PC-3 (cell line): ENCODE measurements at places on chromosomes 5 and 9. TPM values are rescaled to one million over a fixed set of nuclear protein-coding genes. Genes with fewer than 3 reads are reported as not detected.

DNA sequence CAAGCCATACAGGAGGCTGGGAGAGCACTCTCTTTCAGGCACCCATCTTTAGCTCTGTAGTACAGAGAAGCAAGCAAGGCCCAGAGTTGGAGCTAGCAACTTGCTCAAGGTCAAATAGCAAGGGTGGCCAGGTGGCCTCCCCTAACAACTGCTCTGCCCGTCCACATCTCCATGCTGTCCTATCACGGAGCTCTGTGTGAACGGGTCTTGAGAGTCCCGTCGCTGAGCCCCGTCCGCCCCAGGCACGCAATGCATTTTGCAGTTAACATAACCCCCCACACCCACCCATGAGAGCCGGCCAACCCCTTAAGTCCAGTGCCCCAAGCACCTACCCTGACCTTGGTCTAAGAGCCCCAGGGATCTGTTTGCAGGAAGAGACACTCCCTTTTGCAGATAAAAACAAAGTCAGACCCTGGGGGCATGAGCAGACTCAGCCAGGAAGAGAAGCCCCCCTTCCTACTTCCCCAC, 1.5 kb downstream of the RNF44 start:
- peak; percentile 17 for DNase-seq

DNA sequence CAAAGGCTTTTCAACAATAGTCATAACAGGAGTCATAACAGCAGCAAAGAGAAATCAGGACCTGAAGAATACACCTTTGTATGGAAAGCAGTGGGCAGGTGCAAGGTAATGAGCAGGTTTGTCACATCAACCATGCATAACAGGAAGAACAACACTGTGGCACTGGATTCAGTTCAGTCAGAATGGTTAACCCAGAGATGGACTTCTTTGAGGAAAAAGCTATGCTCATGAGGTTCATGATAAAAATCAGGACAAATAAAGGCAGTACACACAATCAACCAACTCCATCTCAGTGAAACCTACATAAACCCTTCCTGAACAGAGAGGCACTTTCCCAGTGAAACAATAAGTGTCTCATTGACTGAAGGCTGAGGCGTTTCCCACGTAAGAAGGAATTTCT, 27.0 kb downstream of the ABITRAM start:
- DNase-seq: no peak

Gene TSSK1B
- total RNA-seq: 0.33 TPM in 1 of 2 replicates, not detected in the other

Gene CRB2
- not detected in 2 replicates for total RNA-seq

DNA sequence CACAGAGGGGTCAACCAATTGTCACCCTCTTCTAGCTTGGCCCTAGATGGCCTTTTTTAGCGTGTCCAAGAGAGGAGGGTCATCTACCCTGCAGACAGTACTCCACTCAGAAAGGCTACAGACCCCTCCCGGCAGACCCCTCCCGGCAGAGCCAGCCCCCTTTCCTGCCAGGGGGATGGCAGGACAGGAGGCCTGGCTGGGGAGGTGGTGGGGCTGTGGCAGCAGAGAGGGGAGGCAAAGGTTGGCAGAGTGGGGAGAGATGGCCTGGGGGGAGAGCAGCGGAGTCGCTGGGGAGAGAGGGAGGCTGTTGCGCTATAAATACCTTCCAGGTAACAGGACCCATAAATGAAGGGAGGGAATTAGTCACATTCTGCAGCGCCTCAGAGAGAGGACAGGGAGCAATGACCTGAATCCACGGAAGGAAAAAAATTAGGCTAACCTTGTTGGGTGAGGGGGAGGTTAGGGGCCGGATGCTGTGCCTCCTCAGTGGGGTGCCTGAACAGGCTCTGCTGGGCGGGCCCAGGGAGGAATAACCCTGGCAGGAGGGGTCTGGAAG, 32.9 kb upstream of the PSD2 start:
- DNase-seq: no peak

Gene TAF11L5
- not detected in 2 replicates for total RNA-seq

- no peak for DNase-seq
Observed at GRCh38 chr9:36402536-36402935, 2.5 kb upstream of the RNF38 start.

Gene NEURL1B
- total RNA-seq: 0.95 and 2.5 TPM in 2 replicates

Gene SPINK6
- total RNA-seq: not detected in 2 replicates
